ENCODE measurements at places on chromosomes 16 and 17. TPM values are rescaled to one million over a fixed set of nuclear protein-coding genes. Genes with fewer than 3 reads are reported as not detected.
A peak's percentile ranks its signal among the peaks of the same experiment; 100 is the strongest.

DNA sequence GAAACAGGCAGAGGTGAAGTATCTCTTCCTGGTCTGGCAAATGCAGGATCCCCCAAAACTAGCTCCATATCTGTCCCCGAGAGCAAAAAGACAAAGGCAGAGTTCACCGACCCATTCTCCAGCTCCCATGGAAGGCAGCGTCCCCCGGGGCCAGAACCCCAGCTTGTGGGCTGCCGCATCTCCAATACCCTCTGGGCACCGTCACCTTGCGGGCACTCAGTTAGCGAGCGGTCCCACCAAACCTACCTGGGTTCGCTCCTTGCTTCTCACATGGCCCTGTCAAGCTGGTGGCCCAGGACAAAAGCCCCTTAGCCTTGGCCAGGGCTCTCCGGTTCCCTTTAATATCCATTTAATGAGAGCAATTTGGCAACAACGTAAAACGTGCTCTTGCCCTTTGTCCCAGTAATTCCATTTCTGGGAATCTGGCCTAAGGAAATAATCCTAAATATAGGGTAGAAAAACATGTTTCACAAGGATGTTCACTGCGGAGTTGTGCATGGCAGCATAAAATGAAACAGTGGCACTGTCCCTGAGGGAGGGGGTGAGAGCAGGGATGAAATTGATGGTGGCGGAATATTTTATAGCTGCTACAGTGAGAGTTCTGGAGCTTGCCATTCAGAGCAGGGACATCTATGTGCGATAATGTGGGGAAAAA is 157.1 kb downstream of the CMIP start:
- DNase-seq: no peak

- DNase-seq: no peak
Observed at GRCh38 chr17:38328620-38329019, 15.1 kb downstream of the GPR179 start.

DNA sequence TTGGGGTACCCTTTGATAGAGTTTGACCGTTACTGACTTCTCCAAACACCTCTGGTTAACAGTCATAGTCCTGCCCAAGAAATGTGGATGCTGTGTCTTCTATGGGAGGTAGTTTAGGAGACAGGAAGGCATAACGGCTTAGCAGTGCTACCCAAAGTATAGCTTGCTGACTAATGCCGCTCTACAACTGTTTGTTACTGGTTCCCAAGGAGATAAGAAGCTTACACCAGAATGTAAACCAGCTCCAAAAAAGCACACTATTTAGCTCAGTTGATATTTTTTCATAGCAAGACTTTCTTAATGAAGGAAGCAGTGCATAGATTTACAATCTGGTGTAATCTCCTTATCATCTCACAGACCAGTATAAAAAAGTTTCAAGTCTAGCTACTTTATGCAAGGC is 95.7 kb downstream of the HS3ST3B1 start:
- no peak for DNase-seq

DNA sequence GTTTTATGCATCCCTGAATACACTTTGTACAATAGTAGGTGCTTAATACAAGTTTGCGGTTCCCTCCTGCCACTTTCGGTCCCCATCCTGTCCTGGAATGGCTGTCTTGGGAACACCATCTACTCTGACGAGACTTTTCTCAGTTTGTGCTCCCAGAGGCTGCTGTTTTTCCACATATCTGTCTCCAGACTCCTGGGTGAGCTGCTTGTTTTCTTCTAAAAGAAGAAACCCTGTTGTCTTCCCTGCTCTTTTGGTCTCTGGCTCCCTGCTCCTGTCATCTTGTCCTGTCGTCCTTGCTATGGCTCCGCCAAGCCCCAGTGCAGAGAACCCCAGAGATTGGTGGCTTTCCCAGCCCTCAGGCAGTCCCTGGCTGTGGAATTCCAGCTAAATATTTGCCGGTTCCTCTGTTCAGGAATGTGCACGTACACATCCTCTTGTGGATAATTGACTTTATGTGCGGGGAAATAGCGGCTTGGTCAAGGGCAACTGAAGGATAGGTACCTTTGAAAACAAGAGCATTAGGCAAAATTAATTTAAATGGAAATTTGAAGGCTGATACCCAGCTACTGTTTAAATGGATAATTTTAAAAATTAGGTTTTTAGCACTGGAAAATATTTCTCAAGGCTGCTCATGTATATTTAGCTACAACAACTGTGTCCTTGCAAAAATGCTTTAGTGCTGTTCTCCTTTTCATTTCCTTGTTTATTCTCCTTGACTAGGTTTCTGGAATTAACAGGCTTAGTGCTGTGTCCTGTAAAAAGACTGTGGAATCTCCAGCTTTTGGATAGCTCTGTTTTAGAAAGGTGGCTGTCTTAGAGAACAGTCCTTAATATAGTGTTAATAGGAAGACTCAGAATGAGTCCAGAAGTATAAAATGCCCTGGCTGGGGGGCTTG is 50.2 kb upstream of the SLC12A3 start:
- DNase-seq: no peak

- DNase-seq: no peak
Observed at GRCh38 chr17:39607057-39607850, 466 bp downstream of the NEUROD2 start.

DNA sequence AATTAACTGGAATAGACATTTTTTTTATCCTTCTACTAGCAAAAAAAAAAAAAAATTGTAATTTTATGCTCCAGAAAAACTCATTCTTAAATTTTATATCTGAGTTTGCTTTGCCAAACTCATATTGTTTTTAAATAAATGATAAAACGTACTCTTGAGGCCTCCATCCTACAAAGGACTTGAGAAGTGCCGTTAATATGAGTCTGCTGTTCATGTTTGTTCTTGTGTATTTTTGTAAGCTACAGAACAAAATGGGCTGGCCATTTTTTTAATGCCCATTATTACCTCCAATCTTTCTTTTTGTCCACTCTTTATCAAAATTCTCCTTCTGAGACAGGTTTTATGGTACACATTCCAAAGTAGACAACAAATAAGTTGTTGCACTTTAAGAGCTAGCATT is 643.5 kb upstream of the SOX9 start:
- no peak for DNase-seq

DNA sequence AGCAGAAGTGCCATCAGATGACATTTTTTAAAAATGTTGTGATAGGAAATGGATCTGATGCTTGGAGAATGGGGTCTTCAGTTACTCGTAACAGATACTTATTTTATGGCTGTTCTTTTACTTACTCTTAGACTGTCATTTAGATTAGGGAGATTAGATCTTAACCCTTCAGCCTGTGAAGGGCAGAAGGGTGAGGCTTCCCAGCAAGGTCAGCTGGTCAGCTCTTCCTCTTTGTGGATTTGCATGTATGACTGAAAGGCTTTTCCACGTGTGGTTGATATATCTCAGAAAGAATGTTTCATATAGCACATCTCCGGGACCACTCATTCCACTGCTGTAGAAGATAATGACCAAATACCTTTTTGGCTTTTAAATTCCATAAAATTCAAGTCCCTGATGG is 27.4 kb downstream of the GRB7 start:
- no peak for DNase-seq

DNA sequence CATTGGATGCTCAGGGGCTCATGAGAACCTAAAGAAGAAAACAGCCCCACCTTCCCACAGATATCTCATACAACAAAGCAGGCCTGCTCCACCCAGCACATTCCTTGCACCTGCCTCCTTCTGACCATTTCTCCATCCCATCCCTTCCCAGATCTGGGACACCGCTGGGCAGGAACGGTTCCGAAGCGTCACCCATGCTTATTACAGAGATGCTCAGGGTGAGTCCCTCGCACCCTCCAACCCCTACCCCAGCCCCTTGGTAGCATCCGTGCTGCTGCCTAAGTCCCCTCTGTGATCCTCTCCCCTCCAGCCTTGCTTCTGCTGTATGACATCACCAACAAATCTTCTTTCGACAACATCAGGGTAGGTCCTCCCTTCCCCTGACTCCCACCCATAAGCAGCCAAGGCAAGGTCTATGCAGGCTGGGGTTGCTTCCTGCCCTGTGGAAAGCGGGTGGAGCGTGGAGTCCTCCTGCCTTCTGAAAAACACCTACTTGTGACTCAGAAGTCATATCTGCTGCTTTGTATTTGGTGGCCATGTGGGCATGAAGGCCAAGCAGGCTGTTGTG is 5.4 kb upstream of the NHERF1 start:
- DNase-seq: no peak

- peak; percentile 67 for DNase-seq
Observed at GRCh38 chr17:29143894-29144293, 36.3 kb downstream of the MYO18A start.

DNA sequence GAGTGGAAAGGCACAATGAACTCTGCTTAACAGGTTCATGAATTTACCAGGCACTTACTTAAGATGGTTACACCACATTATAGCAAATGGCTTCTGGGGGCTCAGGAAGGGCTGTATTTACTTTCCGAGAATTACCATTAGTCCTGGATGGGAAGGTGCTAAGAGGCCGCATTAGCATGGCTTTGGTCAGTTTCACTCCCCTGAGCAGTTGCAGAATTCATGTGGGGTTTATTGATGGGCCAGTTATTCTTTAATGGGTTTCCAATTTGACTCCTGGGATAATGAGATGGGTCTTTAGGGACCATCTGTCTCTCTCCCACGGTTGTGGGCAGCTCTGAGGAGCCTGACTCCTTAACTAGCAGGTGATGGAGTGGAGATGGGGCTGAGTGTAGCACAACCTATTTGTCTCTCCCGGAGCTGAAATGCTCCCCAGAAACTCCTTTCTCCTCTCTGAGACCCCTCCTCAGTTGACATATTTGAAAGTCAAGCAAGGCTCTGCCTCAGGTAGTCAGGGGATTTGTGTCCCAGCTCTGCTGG is 652.5 kb downstream of the HS3ST4 start:
- no peak for DNase-seq

DNA sequence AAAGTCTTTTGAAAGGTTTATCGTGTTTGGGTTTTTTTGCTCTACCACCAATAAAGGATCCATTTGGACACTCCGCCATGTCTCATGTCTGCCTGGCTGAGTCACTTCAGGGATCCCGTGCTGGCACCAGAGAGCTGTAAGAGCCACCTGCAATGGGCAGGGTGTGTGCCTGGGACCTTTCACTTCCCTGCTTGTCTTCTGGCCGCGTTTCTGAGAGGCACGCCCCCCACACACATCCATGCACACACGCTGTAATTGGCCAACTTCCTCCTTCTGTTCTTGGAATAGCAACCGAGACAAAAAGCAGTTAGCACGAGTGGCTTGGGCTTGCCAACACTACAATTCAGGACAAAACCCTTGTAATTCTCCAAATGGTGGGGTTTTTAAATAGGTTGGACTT is 9.8 kb upstream of the SOST start:
- no peak for DNase-seq

GRCh38 chr16:20285993-20286499 is 41.3 kb downstream of the GP2 start:
- no peak for DNase-seq

DNA sequence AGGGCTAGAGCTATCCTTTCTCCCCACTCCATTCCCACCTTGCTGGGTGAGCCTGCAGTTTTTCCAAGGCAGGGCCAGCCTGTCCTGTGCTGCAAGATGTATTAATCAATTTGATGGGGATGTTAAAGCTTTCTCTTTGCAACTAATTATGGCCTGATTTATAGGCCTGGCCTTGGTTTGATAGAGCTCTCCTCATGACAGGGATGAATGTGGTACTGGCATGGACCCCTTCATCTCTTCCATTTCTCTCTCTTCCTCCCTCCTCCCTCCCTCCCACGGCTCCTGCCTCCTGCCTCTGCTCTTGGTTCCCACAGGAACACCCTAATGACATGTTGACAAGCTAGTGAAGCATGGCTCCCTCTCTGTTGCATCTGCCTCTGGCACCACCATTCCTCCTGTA is 47.2 kb upstream of the SKAP1 start:
- DNase-seq: no peak

DNA sequence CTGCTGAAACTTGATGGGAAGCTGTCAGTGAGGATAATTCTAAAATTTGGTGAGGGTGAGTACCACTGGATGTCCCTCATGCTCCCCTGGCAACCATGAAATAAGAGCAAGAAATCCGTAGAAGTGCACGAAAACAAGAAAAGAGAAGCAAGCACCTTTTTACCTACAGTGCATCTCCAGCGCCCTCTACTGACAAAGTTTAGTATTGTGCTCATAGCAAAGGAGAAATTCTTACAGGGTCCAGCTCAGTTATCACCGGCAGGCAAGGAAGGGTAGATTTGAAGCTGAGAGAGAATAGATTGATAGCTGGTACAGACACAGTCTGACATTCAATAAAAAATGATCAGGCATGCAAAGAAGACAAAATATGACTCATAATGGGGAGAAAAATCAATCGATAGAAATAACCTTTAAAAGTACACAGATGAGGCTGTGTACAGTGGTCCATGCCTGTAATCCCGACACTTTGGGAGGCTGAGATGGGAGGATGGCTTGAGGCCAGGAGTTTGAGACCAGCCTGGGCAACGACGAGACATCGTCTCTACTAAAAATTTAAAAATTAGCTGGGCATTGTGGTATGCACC is 28.3 kb upstream of the TEX2 start:
- peak; percentile 62 for DNase-seq

GRCh38 chr16:19517424-19518089 is 4.3 kb downstream of the GDE1 start:
- peak; percentile 61 for DNase-seq

DNA sequence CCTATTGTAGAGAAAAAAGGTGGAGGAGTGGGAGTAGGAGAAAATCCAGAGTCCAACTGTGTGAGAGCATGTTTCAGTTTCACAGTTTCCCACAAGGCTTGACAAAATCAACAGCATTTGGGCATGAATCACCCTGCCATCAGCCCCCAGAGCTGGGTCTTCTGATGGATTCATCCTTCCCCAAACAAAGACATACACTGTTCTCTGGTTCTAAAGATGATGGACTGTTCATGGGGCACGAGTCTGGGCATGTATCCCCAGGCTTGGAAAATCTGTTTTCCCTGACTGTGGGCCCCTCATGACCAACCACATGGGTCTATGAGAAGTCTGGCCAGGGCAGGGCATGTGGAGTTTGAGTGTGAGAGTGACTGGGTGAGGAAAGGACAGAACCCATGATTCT is 210.4 kb upstream of the IRX5 start:
- DNase-seq: no peak

DNA sequence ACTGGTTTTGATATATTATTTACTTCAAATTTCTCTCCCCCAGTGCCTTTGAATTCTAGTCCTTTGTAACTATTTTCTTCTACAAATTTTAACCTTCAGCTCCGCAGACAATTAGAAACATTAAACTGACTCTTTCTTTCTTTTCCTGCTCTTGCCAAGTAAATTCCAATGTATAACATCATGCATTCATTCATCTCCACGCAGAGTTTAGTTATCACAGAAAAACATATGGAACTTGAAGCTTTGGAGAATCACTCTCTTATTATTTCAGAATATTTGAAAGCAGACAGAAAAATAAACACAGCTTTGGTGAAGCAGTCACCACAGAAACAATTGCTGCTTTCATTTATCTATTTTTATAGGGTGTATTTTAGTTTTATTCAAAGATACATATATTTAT is 778.7 kb upstream of the CDH8 start:
- no peak for DNase-seq

The MYH2 gene
- not detected for total RNA-seq

The PRSS33 gene
- total RNA-seq: not detected
